Naive thymus-derived CD8-positive, alpha-beta T cell (primary cell): ENCODE measurements at places on chromosomes 7 and 10.

DNA sequence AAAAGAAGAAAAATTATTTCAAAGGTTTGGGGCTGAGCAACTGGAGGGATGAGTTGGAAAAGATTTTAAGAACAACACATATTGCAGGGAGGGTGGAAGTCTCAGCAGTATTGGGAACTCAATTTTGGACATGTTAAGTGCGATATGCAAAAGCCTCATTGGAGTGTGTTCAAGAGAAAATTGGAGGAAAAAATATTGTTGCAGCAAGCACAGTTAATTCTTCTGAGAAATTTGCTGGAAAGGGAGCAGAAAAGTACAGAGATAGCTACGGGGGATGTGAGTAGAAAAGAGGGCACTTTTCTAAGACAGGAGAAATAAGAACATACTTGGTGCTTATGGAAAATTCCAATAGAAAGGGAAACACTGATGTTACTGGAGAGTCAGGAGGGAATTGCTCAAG, 59.8 kb upstream of the MAGI2 start:
- H3K4me1 ChIP-seq = no peaks in the 10 kb centered on the region
- no peaks in the 10 kb centered on the region for H3K36me3 ChIP-seq
- no peak overlapping the region for H3K4me3 ChIP-seq
- no peak for DNase-seq
- H3K27me3 ChIP-seq = no peaks in the 10 kb centered on the region
- H3K27ac ChIP-seq = no peak overlapping the region

GRCh38 chr7:129457101-129457500, 22.9 kb downstream of the STRIP2 start:
- H3K4me1 ChIP-seq = no peaks in the 10 kb centered on the region
- H3K4me3 ChIP-seq = no peak overlapping the region
- DNase-seq = no peak
- no peaks in the 10 kb centered on the region for H3K36me3 ChIP-seq
- H3K27me3 ChIP-seq = no peaks in the 10 kb centered on the region

- no peak overlapping the region for H3K4me3 ChIP-seq
- no peak for DNase-seq
- no peaks in the 10 kb centered on the region for H3K27me3 ChIP-seq
- peaks cover 25% of the 10 kb centered on the region for H3K4me1 ChIP-seq
Measured at GRCh38 chr7:93245525-93246432, 13.6 kb downstream of the VPS50 start.

GRCh38 chr7:50210706-50211115, 93.8 kb upstream of the IKZF1 start:
- no peak for DNase-seq
- H3K4me3 ChIP-seq = peak overlapping the region; percentile 56
- H3K4me1 ChIP-seq = peaks cover 99% of the 10 kb centered on the region

DNA sequence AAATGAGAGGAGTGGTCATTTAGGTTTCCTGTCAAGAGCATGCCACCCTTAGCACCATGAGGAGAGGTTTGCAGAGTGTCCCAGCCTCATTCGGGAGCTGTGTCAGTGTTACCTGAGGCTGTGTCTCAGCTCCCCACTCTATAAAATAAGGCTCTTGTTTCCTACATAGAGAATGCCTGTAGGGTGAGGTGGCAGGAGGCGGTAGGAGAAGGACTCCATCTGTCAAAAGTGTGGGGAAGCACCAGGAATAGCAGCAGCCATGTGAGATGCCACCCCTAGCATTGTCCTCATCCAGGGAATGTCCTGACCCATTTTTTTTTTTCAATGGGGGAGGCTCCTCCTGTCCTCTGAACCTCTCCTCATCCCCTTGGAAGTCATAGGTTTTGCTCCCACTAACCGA, 451.2 kb downstream of the PLXNA4 start:
- H3K4me3 ChIP-seq = no peak overlapping the region
- peaks cover 11% of the 10 kb centered on the region for H3K27me3 ChIP-seq
- H3K27ac ChIP-seq = no peak overlapping the region
- no peaks in the 10 kb centered on the region for H3K36me3 ChIP-seq
- no peak for DNase-seq
- no peaks in the 10 kb centered on the region for H3K4me1 ChIP-seq

- no peak overlapping the region for H3K27ac ChIP-seq
- H3K36me3 ChIP-seq = peaks cover 26% of the 10 kb centered on the region
- no peaks in the 10 kb centered on the region for H3K27me3 ChIP-seq
Measured at GRCh38 chr10:112842832-112843360, 107.2 kb upstream of the TCF7L2 start.

GRCh38 chr7:92520024-92520423, 8.3 kb downstream of the PEX1 start:
- no peaks in the 10 kb centered on the region for H3K27me3 ChIP-seq
- H3K4me1 ChIP-seq = peaks cover 2% of the 10 kb centered on the region

DNA sequence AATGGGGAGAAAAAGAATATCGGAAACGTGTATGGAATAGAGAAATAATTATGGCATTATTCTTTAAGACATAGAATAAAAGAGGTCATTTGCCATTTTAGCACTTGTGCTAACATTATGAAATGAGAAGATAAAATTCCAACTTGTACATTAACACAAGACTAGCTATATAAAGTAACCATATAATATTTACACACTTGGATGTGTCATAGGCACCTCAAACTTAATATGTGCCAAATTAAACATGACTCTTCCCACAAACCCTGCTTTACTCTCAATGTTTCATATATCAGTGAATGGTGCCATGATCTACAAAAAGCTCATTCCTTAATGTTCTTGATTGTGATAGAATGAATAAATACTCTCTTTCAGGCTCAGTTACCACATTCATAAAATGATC, 4.1 kb upstream of the MINDY3 start:
- H3K27ac ChIP-seq = no peak overlapping the region
- no peak for DNase-seq
- H3K4me3 ChIP-seq = no peak overlapping the region
- H3K4me1 ChIP-seq = peaks cover 13% of the 10 kb centered on the region

GRCh38 chr10:2980116-2980515, 87.2 kb upstream of the PFKP start:
- no peaks in the 10 kb centered on the region for H3K36me3 ChIP-seq
- no peak overlapping the region for H3K4me3 ChIP-seq
- H3K27me3 ChIP-seq = peaks cover 3% of the 10 kb centered on the region
- H3K27ac ChIP-seq = no peak overlapping the region
- no peak for DNase-seq

- peaks cover 14% of the 10 kb centered on the region for H3K4me1 ChIP-seq
- H3K27me3 ChIP-seq = no peaks in the 10 kb centered on the region
- H3K27ac ChIP-seq = no peak overlapping the region
- no peaks in the 10 kb centered on the region for H3K36me3 ChIP-seq
- no peak for DNase-seq
- no peak overlapping the region for H3K4me3 ChIP-seq
Measured at GRCh38 chr10:25059990-25060389, 43.6 kb downstream of the THNSL1 start.

- no peaks in the 10 kb centered on the region for H3K36me3 ChIP-seq
- H3K4me3 ChIP-seq = no peak overlapping the region
- no peaks in the 10 kb centered on the region for H3K4me1 ChIP-seq
- H3K27me3 ChIP-seq = no peaks in the 10 kb centered on the region
- H3K27ac ChIP-seq = no peak overlapping the region
Measured at GRCh38 chr7:91503934-91504555, 239.8 kb downstream of the FZD1 start.

DNA sequence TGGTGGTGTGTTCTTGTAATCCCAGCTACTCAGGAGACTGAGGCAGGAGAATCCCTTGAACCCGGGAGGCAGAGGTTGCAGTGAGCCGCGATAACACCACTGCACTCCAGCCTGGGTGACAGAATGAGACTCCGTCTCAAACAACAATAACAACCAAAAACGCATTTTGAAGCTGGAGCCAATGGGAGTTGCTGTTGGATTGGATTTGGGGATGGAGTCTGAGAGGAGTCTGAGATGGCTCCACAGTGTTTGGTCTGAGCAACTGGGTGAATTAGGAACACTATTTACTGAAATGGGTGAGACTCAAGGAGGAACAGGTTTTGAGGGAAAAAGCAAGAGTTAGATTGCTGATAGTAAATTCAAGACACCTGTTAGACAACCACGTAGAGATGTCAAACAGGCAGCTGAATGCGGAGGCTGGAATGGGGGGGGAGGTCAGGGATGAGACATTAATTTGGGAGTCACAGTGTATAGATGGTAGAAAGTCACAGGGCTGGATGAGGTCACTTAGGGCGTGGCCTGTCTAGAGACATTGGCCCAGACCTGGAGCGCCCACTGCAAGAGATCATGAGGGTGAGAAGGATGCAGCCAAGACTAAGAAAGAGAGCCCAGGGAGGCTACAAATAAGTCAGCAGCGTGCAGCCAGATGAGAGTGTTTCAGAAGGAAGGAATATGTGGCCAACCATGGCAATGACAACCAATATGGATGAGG, 56.4 kb downstream of the CYCS start:
- H3K36me3 ChIP-seq = no peaks in the 10 kb centered on the region
- no peak for DNase-seq
- H3K27ac ChIP-seq = no peak overlapping the region
- no peaks in the 10 kb centered on the region for H3K4me1 ChIP-seq
- H3K4me3 ChIP-seq = no peak overlapping the region
- no peaks in the 10 kb centered on the region for H3K27me3 ChIP-seq

DNA sequence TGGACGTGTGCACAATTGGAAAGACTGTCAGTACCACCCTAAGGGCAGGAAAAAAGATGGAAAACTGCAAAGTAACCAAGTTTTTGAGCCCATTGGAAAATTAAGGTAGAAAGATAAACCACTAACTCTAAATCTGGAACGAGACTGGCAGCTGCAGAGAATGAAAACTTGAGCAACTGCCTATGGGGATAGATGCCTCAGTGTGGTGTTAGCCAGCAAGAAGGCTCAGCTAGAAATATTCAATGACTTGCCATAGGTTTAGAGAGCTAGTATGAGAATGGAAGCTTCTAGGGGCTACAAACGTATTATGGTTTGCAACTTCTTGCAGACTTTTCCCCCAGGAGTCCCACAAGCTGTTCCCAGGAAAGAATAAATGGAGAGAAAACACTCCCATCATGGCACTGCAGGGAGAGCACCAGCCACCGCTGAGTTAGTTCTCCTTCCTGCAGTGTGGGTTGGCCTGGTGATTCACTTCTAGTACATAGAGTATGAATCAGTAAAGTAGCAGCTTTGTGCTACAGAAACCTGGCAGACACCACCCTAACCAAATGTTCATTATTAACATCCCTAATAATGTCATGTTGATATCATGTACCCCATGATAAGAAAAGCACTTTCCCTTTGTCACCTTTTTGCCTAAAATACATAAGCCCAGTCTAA, 372.4 kb upstream of the VWC2 start:
- no peaks in the 10 kb centered on the region for H3K27me3 ChIP-seq
- no peak for DNase-seq
- H3K4me3 ChIP-seq = no peak overlapping the region
- H3K4me1 ChIP-seq = no peaks in the 10 kb centered on the region
- H3K27ac ChIP-seq = no peak overlapping the region
- H3K36me3 ChIP-seq = no peaks in the 10 kb centered on the region

- DNase-seq = no peak
- no peak overlapping the region for H3K27ac ChIP-seq
- H3K4me3 ChIP-seq = no peak overlapping the region
- H3K27me3 ChIP-seq = no peaks in the 10 kb centered on the region
- no peaks in the 10 kb centered on the region for H3K36me3 ChIP-seq
Measured at GRCh38 chr10:130778166-130778545, 533.4 kb downstream of the TCERG1L start.

DNA sequence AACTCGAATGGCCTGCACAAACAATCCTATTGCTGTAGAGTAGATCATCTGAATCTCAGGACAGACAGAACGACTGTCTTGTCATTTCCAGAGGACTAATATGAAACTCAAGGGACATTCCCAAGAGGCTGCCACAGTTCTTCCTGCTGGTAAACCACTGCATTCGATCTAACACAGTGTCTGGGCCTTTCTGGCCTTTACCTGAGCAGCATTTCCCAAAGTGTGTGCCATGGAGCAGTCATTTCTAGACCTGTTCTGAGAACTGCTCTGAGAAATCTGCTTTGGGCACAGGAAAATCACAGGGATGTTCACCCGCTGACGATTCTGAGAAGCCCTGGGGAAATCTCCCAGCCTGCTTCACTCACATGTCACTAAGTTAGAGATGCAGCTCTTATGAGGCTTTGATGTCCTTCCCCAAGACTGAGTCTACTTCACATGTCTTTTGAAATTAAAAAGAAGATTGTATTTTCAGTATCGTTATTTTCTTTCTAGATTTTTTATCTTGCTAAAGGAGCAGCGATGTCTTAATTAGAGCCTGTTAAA, 18.4 kb downstream of the GPNMB start:
- H3K4me1 ChIP-seq = no peaks in the 10 kb centered on the region
- DNase-seq = no peak
- no peaks in the 10 kb centered on the region for H3K36me3 ChIP-seq
- no peak overlapping the region for H3K4me3 ChIP-seq

DNA sequence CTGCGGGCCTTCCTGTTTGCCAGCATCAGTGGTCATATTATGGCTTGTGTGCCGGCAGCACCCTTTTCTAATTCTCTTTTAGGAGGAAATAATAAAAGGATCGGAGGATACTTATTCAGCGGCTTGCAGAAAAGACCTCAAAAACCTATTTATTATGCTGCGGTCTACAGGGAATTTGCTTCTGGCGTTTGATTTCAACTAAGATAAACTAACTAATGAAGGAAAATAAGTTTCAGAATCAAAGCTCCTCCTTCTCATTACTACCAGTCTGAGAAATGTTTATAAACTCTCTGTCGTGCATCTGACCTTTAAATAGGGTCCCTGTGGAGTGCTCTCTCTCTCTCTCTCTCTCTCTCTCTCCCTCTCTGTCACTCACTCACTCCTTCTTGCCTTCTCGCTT, 335.0 kb upstream of the GLI3 start:
- no peak for DNase-seq
- H3K27me3 ChIP-seq = no peaks in the 10 kb centered on the region
- H3K4me1 ChIP-seq = no peaks in the 10 kb centered on the region
- H3K36me3 ChIP-seq = no peaks in the 10 kb centered on the region

- no peak overlapping the region for H3K4me3 ChIP-seq
- peaks cover 55% of the 10 kb centered on the region for H3K27me3 ChIP-seq
- peaks cover 22% of the 10 kb centered on the region for H3K4me1 ChIP-seq
- no peak for DNase-seq
- no peak overlapping the region for H3K27ac ChIP-seq
Measured at GRCh38 chr10:101013365-101013825, 13.8 kb downstream of the LZTS2 start.

- H3K36me3 ChIP-seq = no peaks in the 10 kb centered on the region
Measured at GRCh38 chr10:1215862-1216573, 159.8 kb downstream of the WDR37 start.

DNA sequence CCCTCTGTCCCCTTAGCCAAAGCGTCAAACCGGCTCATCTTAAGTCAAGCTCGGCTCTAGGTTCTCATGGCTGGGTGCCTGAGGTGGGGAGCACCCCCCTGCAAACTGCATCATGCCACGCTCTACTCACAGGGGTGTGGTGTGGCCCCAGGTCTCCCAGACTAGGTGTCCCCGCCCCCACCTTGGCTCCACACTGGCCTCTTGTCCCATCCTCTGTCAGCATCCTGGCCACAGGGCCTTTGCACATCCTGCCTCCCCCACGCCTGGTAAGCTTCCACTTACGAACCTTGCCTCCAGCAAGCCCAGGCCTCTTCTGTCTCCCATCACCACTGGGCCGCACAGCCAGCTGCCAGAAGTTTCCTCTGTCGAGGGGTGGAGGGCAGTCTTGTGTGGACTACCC, 20.2 kb upstream of the GRIFIN start:
- no peak overlapping the region for H3K4me3 ChIP-seq
- H3K4me1 ChIP-seq = peaks cover 7% of the 10 kb centered on the region
- no peak overlapping the region for H3K27ac ChIP-seq
- H3K27me3 ChIP-seq = no peaks in the 10 kb centered on the region
- no peak for DNase-seq

- H3K27me3 ChIP-seq = no peaks in the 10 kb centered on the region
- H3K36me3 ChIP-seq = no peaks in the 10 kb centered on the region
- no peak overlapping the region for H3K27ac ChIP-seq
- H3K4me1 ChIP-seq = no peaks in the 10 kb centered on the region
- H3K4me3 ChIP-seq = no peak overlapping the region
- DNase-seq = no peak
Measured at GRCh38 chr7:124076841-124077240, 44.0 kb upstream of the TMEM229A start.
